T-cell (primary cell): ENCODE measurements at places on chromosomes 7 and 10. TPM values are rescaled to one million over a fixed set of nuclear protein-coding genes. Genes with fewer than 3 reads are reported as not detected.

- H3K27me3 ChIP-seq: peaks cover 37% of the 10 kb centered on the region
- no peak overlapping the region for H3K27ac ChIP-seq
- no peak for DNase-seq
- H3K4me3 ChIP-seq: no peak overlapping the region
Observed at GRCh38 chr10:125161707-125162119, 1.4 kb upstream of the CTBP2 start.

- no peaks in the 10 kb centered on the region for H3K4me1 ChIP-seq
- H3K4me3 ChIP-seq: no peak overlapping the region
- H3K36me3 ChIP-seq: no peaks in the 10 kb centered on the region
- DNase-seq: no peak
Observed at GRCh38 chr7:80632139-80632538, 6.3 kb upstream of the CD36 start.

- H3K4me3 ChIP-seq: no peak overlapping the region
- H3K27me3 ChIP-seq: no peaks in the 10 kb centered on the region
- H3K4me1 ChIP-seq: no peaks in the 10 kb centered on the region
- DNase-seq: no peak
Observed at GRCh38 chr10:74329873-74330272, 178.9 kb downstream of the ADK start.

DNA sequence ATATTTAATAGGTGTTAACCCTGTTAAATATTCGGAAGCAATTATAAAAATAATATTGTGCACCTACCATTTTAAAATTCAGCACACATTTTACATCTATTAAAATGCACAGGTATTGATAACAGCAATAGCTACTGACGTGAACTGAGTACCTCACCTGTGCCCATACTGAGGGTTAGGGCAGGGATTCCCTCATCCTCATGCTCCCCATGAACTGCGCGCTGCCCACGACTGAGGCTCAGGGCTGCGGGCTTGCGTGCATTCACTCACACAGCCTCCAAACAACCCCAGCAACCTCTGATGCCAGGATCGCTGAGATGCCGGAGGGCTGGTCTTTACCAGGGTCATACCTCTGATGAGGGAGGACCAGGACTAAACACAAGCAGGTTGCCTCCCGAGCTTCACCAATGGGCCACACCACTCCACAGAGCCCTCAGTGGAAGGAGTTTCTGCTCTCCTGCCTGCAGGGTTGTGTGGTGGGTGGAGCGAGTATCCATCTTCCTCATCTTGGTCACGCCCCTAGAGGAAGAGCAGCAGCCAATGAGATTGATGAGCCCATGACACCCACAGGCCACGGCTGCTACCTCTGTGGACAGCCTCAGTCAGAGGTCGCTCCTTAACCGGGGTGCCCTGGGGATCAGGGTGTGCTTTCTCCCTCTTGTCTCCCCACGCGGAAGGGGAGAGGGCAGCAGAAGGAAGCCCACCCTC is 478.3 kb downstream of the TNS3 start:
- no peak for DNase-seq
- H3K4me1 ChIP-seq: no peaks in the 10 kb centered on the region
- H3K27me3 ChIP-seq: no peaks in the 10 kb centered on the region
- H3K36me3 ChIP-seq: no peaks in the 10 kb centered on the region

- H3K36me3 ChIP-seq: no peaks in the 10 kb centered on the region
- H3K4me1 ChIP-seq: no peaks in the 10 kb centered on the region
- H3K27ac ChIP-seq: no peak overlapping the region
- no peak overlapping the region for H3K4me3 ChIP-seq
Observed at GRCh38 chr7:139660317-139661042, 117.3 kb downstream of the HIPK2 start.

GRCh38 chr10:4278186-4278585 is 493.2 kb upstream of the KLF6 start:
- no peaks in the 10 kb centered on the region for H3K4me1 ChIP-seq
- H3K4me3 ChIP-seq: no peak overlapping the region

GRCh38 chr10:24381235-24382010 is 172.5 kb downstream of the KIAA1217 start:
- H3K27ac ChIP-seq: no peak overlapping the region
- no peak overlapping the region for H3K4me3 ChIP-seq
- H3K36me3 ChIP-seq: no peaks in the 10 kb centered on the region
- H3K27me3 ChIP-seq: peaks cover 13% of the 10 kb centered on the region

DNA sequence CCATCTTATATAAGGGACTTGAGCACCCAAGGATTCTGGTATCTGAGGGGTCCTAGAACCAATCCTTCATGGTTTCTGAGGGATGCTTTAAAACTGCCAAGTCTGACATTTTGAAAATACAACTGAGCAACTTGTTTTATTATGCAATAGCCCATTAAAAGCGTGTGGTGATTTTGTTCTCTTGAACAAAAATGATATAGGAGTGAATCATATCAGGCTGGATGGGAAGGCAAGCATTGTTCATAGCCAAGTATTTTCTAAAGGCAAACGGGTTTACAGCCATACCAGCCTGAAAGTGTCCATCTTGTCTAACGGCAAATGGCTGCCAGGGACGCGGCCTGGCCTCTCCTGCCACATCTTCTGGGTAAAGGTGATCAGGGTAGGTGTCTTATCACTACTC is 23.4 kb downstream of the RPP38 start:
- no peaks in the 10 kb centered on the region for H3K27me3 ChIP-seq
- no peaks in the 10 kb centered on the region for H3K4me1 ChIP-seq

GRCh38 chr7:107994421-107995030 is 8.4 kb downstream of the LAMB1 start:
- no peak overlapping the region for H3K4me3 ChIP-seq
- H3K27ac ChIP-seq: no peak overlapping the region
- no peaks in the 10 kb centered on the region for H3K4me1 ChIP-seq
- H3K27me3 ChIP-seq: peaks cover 2% of the 10 kb centered on the region
- no peaks in the 10 kb centered on the region for H3K36me3 ChIP-seq

DNA sequence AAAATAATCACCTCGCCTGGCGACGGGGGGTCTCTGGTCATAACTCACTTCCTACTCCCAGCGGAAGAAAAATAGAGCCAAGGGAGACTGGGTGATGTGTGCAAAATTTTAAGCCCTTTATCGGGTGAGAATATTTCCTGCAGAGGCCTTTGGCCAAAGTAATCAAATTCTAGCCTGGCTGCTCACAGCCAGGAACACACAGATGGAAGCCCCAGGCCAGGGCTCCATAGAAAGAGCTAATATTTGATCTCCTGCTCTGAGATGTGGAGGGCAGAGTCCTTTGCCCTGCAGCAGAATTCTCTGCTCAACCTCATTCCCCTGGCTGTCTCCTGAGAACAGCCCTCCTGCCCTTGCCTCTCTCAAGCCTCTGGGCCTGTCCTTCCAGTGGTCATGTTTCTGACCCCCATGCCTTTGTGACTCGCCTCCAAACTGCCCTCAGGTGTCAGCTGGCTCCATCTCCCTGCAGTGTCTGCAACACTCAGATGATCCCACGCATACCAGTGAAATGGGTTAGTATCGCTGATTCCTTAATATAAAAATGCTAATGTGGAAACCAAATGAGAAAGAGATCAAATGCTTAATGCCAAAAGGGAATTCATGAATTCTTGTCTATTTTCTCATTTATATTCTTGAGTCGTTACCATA is 34.5 kb downstream of the FRMD4A start:
- H3K27me3 ChIP-seq: peaks cover 8% of the 10 kb centered on the region
- no peaks in the 10 kb centered on the region for H3K36me3 ChIP-seq
- no peaks in the 10 kb centered on the region for H3K4me1 ChIP-seq
- no peak overlapping the region for H3K4me3 ChIP-seq

GRCh38 chr7:70165477-70166170 is 567.3 kb downstream of the AUTS2 start:
- H3K4me1 ChIP-seq: no peaks in the 10 kb centered on the region
- no peak for DNase-seq
- H3K36me3 ChIP-seq: no peaks in the 10 kb centered on the region
- H3K27me3 ChIP-seq: no peaks in the 10 kb centered on the region
- no peak overlapping the region for H3K27ac ChIP-seq

DNA sequence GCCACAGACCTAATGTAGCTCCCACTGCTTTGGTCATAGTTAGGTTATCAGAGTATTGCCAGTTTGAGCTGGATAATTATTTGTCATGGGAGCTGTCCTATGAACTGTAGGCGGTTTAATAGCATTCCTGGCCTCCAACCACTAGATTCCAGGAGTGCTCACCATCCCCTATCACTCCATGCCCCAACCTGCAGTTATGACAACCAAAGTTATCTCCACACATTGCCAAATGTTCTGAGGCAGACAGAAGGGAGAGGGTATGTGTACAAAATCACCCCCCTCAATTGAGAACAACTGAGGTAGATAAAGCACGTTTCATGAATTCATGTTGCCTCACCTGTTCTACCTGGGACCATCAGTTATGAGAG is 119.0 kb upstream of the CACUL1 start:
- H3K4me3 ChIP-seq: no peak overlapping the region
- no peaks in the 10 kb centered on the region for H3K27me3 ChIP-seq
- H3K36me3 ChIP-seq: no peaks in the 10 kb centered on the region
- H3K4me1 ChIP-seq: no peaks in the 10 kb centered on the region
- H3K27ac ChIP-seq: no peak overlapping the region

GRCh38 chr10:109984013-109984412 is 23.8 kb upstream of the ADD3 start:
- H3K36me3 ChIP-seq: no peaks in the 10 kb centered on the region
- H3K4me1 ChIP-seq: no peaks in the 10 kb centered on the region
- no peak for DNase-seq
- no peaks in the 10 kb centered on the region for H3K27me3 ChIP-seq

GRCh38 chr10:22308390-22308789 is 7.8 kb upstream of the COMMD3 start:
- no peaks in the 10 kb centered on the region for H3K36me3 ChIP-seq
- H3K27me3 ChIP-seq: no peaks in the 10 kb centered on the region
- no peak for DNase-seq
- no peak overlapping the region for H3K4me3 ChIP-seq
- no peak overlapping the region for H3K27ac ChIP-seq
- no peaks in the 10 kb centered on the region for H3K4me1 ChIP-seq

DNA sequence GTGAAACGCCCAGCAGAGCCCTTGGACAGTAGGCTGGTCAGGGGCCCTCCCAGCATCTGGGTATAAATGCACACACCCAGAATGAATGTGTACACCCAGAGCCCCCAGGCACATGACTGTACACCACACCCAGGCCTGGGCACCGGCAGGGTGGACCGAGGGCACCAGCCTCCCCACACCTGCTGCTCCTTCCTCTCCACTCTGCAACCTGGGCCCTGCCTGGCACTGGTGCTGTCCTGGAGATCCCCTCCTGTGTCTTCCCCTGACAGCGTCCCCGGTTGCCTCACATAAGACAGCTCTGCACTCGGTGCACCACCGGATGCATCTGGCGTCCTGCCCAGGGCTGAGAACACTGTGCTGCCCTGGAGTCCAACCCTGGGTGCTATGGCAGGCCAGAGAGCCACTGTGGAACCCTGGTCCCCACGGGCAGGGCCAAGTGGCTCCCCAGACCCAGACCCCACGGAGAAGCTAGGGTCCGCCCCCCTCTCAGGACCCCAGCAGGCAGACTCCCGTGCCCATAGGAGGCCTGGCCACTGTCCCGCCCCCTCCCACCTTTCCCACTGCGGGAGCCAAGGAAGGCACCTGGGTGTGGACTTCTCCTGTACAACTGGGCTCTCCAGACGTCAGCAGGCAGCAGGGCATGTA is 6.6 kb downstream of the RASGEF1A start:
- H3K36me3 ChIP-seq: no peaks in the 10 kb centered on the region
- no peak for DNase-seq
- no peak overlapping the region for H3K27ac ChIP-seq
- no peaks in the 10 kb centered on the region for H3K4me1 ChIP-seq

DNA sequence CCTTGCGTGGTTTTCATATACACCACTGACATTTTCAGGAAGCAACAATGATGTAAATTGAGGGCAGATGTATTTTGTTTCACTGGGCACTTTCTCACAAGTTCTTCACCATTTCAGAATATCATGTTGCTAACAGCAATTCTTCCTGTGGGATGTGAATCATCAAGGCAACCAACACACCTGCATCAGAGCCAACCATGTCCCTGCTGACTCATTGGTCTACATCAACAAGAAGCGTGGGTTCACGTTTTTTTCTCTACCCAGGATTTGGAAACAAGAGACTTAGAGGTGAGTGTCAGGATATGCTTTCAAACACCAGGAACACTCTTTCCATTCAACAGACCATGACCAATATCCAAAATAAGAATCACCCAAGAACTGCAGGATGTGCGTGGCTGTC is 203.9 kb downstream of the TEX36 start:
- H3K4me1 ChIP-seq: no peaks in the 10 kb centered on the region
- no peak for DNase-seq
- H3K4me3 ChIP-seq: no peak overlapping the region
- no peaks in the 10 kb centered on the region for H3K36me3 ChIP-seq
- H3K27ac ChIP-seq: no peak overlapping the region

GRCh38 chr7:37970211-37970610 is 49.8 kb downstream of the EPDR1 start:
- no peaks in the 10 kb centered on the region for H3K36me3 ChIP-seq
- H3K4me3 ChIP-seq: no peak overlapping the region
- no peaks in the 10 kb centered on the region for H3K27me3 ChIP-seq
- DNase-seq: no peak

- no peak for DNase-seq
- H3K27ac ChIP-seq: no peak overlapping the region
- no peaks in the 10 kb centered on the region for H3K36me3 ChIP-seq
- H3K4me1 ChIP-seq: no peaks in the 10 kb centered on the region
Observed at GRCh38 chr10:37654466-37654865, 202.9 kb downstream of the ZNF248 start.

DNA sequence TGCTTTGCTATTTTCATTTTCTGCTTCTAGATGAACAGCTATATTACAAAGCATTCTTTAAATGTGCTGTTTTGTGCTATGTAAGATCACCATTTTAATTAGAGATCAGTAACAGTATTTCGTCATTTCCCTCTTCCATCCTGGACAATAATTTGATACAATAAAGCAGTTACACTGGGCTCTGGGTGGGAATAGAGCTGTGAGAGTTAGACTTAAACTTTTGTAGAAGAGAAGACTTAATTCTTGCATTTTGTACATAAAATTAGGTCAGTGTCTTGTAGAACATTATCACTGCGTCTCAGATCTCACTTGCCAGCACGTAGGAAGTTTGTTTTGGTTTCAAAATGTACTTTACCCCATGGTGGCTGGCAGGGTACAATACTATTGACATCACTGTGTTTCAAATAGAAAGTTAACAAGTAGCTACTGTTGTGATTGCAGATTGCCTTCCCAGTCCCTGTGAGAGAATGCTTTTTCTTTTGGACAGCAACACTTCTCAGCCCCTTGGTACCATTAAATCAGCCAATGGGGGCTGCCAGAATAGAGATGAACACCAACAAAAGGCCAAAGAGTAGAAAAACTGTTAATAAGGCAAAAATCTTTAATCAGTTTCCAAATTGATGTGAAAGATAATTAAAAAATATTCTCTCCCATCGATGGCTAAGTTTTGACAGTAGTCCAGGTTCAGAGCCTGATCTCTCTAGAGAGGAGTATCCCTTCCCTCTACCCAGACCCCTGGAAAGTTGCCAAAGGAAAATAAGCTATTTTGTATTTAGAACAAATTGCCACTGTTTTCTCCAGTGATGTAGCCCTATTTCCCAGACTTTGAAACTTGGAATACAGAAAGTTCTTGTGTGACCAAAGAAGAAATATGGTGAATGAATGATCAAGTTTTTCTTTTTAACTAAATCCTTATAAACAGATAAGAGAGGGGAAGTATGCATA is 35.1 kb downstream of the SMNDC1 start:
- H3K4me3 ChIP-seq: peak overlapping the region; percentile 18
- peak overlapping the region; percentile 18 for H3K27ac ChIP-seq
- no peaks in the 10 kb centered on the region for H3K36me3 ChIP-seq
- DNase-seq: no peak
- H3K27me3 ChIP-seq: no peaks in the 10 kb centered on the region
- H3K4me1 ChIP-seq: peaks cover 6% of the 10 kb centered on the region

SH3PXD2A gene
- total RNA-seq: 9.8 TPM

PDZD8 gene
- 20.8 TPM for total RNA-seq

FAM25G gene
- not detected for total RNA-seq

RET gene
- 0.25 TPM for total RNA-seq

ADAP1 gene
- total RNA-seq: 17.2 TPM
